ENCODE measurements at places on chromosomes 16 and 17. TPM values are rescaled to one million over a fixed set of nuclear protein-coding genes. Genes with fewer than 3 reads are reported as not detected.

The CDRT4 gene
- total RNA-seq, result 3.4 TPM

GRCh38 chr16:30604316-30604947, 5.8 kb downstream of the ZNF689 start:
- DNase-seq, result no peak

The METTL23 gene
- total RNA-seq, result 35.8 TPM

DNA sequence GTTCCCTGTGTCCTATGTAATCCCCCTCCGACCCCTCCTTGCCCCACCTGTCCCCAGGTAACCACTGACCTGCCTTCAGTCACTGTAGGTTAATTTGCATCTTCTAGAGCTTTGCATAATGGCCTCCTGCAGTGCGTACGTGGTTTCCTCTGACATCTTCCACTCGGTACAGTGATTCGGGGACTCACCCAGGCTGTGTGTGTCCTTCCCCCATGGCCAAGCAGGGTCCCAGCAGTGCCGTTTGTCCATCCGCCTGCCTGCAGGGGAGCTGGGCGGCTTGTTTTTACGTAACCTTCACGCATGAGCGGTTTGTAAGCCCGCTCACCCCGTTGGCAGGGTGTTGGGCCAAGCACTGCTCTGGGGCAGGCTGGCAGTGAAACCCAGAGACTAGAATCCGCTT, 7.9 kb downstream of the MAPK8IP3 start:
- DNase-seq, result no peak

The VTN gene
- total RNA-seq, result 0.21 TPM

DNA sequence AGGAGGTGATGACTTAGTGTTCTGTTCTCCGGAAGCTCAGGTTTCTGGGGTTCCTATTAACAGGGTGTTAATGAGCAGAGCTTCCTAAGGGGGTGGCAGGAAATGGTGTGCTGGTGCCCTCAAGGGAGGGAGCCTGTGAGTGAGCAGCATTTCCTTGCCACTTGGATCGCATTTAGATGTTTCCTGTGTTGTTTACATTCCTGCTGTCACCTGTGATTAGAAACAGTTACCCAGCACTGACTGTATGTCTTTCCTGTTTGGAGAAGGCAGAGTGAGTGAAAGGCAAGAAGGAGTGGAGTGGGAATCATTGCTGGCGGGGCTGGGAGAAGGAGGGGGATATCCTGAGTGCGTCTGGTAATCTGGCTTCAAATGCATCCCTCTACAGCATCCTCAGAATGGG, 214.6 kb downstream of the CCDC182 start:
- no peak for DNase-seq

The C17orf50 gene
- not detected for total RNA-seq

The ACSM2A gene
- not detected for total RNA-seq

DNA sequence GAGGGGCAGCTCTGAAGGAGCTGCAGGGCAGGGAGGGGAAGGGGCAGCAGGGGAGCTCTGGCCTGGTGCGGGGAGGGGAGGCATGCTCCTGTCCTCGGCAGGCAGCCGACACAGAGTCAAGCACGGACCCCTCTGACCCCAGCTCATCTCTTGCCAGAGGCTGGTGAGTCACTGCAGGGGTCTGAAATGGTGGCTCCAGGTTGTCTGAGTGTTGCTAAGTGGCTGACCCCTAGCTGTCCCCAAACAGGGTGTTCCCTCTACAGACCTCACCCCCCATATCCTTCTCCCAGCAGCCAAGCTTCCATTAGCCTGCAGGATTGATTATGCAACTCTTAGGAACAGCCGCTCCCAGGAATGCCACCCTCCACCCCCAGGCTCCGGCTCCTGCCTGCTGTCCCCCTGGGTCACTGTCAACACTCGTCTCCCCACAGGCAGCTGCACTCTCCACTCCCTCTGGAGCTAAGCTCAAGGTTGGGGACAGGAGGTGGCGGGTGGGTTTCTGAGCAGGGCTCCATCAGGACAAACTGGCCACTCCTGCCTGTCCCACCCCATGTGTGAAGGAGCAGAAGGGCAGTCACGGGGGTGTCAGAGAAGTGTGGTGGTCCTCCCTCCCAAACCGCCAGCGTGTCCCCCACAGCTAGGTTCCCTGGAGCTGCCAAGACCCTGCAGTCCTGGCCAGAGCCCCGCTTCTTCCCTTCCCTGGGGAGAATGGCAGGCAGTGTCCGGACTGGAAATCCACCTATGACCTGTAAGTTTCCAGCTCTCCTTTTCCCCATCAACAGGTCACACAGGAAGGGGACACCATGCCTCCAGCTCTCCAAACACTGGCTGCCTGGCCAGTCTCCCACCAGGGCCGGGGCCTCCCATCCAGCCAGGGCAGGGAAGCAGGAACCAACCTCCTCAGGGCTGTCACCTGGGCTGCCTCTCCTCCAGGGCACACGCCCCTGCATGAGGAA, 1.0 kb downstream of the MYLK3 start:
- peak; percentile 81 for DNase-seq

The CYTH1 gene
- 43.0 TPM for total RNA-seq

DNA sequence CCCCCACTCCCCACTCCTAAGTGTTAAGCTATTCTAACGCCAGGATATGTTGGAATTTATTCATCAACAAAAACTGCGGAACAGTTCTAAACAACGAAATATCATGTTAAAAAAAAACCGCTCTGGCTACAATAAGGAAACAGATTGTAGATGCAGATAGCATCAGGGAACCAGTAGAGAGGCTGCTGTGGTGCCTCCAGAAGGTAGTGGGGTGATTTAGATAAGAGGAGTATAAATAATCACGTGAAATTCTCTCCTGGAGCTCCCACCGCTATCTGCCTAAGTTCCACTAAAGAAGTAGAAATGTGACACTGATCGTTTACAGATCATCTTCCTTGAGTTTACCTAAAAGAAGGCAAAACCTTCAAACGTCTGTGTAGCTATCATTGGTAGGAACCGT, 8.0 kb downstream of the AHSP start:
- DNase-seq, result no peak

The P3H4 gene
- total RNA-seq, result 98.8 TPM

The SLC5A10 gene
- not detected for total RNA-seq

- no peak for DNase-seq
These were observed 112.5 kb upstream of the KCNJ16 start for GRCh38 chr17:69962436-69962995.

GRCh38 chr16:28155293-28155692, 56.5 kb downstream of the XPO6 start:
- no peak for DNase-seq

DNA sequence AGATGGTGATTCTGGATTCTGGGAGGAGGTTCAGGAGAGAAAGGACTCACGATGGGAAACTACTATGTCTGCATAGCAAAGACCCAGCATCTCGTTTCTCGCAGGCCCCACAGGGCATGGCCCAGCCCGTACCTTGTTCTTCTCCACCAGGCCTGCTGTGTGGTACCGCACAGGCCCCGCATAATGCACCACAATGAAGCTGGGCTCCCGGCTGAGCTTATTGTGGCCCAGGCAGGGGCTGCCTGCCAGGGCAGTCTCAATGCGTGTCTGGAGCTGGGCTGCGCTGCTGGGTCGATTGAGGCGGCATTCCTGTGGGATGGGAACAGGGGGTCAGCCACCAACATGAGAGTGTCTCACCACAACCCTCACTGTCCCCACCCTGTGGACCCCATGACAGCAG, 20.4 kb downstream of the ZNHIT3 start:
- DNase-seq, result no peak

GRCh38 chr17:40322358-40323315, 13.7 kb downstream of the RARA start:
- peak; percentile 75 for DNase-seq

GRCh38 chr17:56085576-56086267, 67.6 kb upstream of the ANKFN1 start:
- peak; percentile 42 for DNase-seq

DNA sequence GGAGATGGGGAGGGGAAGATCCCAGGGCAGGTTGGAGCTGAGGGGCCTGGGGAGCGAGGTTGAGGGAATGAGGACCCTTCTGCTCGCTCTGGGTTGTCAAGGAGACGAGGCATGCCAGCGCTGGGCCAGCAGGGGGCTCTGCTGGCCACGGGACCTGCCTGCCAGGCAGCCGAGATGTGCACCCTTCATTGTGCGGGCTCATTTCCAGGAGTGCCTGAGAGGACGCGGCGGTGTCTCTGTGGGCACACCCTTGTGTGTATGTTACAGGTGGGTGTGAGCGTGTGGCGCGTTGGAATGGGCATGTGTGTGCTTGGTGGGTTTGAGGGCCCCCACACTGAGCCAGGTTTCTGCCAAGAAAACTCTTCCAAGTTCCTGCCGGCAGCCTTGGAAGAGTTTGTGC, 15.9 kb downstream of the ARHGAP23 start:
- peak; percentile 64 for DNase-seq

DNA sequence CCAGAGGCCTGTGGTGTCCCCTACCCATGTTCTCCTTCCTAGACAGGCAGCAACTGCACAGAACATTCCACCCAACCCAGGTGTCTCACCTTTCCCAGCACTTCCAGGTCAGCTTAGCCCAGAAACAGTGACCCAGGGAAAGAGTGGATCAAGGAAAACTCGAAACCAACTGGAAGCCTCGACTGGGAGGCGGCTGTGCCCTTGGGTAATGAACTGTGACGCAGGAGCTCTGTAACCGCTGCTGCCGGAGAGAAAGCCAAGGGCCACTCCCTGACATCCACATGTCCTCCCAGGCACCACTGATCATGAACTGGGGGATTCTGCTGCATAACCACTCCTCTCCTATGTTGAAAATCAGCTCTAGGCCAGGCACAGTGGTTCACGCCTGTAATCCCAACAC, 34.4 kb downstream of the WDR59 start:
- no peak for DNase-seq
